ENCODE measurements at places on chromosomes 3 and 15. TPM values are rescaled to one million over a fixed set of nuclear protein-coding genes. Genes with fewer than 3 reads are reported as not detected.

Gene LRRIQ4
- total RNA-seq, result not detected

Gene THSD4
- total RNA-seq, result 144 TPM

DNA sequence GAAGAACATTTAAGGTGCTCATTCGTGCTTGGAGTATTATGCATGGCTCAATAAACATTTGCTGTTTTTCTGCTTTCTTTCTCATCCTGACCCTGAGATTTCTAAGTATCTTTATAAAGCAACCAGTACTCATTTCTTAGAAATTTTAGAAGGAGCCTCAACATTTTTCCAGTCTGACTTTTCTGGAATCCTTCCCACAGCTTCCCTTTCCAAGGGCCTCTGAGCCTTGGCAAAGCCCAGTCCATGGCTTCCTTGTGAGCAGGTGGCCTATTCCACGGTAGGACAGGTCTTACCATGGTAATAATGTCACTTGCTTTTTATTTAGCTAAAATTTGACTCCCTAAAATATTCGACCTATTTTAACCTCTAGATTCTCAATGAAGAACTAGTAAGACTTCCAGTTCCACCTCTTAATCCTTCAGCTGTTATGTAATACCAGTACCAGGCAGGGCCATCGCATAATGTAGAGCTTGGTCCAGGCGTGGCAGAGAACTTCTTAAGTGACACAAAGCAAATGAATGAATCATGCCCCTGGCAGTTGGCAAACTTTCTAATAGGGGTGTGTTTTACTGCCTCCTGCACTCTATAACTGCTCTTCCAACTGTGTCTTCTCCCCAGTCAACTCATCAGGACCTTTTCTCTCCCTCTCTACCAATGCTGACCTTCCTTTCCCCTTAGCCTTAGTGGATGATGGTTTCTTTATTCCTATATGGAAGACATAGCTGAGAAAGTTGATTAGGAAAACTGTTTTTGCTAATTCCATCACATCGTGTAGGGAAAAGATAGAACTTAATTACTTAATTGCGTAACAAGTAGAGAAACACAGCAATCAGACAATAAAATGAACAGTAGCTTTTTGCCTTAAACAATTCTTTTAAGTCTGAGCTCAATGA, 894 bp upstream of the TM4SF4 start:
- DNase-seq, result peak; percentile 40

DNA sequence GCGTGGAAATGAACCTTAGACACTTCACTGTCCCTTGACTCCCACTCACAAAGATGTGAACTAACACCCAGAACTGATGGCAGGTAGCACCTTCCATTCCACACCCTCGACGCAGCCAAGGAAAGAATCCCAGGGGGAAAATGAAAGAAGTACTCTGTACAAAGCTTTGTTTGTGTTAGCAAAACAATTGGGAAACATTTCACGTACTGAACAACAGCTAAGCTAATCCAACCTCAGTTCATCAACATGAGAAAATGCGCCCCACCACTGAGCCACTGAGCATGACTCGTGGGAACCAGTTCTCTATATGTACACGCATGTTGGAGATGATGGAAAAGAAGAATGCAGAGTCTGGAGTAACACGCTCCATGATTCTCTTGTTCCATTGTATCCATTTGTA, 32.0 kb downstream of the CORO2B start:
- no peak for DNase-seq

Gene CXCR6
- 8.7 TPM for total RNA-seq

DNA sequence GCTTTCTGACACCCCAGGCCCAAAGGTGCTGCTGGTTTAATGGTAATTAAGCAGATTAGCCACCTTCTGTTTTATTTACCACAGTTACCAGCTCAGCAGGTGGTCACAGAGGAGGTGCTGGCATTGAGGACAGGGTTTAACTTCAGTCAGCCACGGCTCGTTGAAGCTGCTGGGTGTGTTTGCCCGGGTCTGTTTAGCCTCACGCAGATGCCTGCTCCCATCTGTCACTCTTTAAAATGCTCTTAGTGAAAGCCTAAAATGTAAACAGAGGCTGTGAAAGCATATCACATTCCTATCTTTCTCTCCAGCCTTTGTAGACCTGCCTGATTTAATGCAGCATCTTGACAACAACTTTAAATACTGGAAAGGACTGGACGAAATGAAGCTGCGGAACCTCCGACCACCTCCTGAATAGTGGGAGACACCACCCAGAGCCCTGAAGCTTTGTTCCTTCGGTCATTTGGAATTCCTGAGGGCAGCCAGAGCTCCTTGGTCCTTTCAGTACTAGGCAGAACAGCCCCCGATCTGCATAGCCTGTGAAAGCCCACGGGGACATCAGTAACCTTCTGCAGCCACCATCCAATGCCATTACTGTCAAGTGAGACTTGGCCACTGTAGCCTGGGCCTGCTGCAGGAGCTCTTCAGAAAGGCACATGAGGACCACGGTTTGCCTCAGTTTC, 156.0 kb downstream of the PDE8A start:
- no peak for DNase-seq

DNA sequence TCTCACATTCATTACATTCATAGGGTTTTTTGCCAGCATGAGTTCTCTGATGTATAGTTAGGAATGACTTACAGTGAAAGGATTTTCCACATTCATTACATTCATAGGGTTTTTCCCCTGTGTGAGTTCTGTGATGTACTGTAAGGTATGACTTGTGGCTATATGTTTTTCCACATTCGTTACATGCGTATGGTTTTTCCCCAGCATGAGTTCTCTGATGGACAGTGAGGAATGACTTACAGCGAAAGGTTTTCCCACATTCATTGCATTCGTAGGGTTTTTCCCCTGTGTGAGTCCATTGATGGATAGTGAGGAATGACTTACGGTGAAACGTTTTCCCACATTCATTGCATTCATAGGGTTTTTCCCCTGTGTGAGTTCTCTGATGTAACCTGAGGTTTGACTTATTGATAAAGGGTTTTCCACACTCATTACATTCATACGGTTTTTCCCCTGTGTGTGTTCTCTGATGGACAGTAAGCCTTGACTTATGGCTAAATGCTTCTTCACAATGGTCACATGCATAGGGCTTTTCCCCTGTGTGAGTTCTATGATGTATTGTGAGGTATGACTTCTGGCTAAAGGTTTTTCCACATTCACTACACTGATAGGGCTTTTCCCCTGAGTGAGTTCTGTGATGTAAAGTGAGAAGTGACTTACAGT, 47.4 kb downstream of the ZNF717 start:
- DNase-seq, result no peak

Gene MUC4
- 0.29 TPM for total RNA-seq

- DNase-seq, result no peak
These were observed 463.6 kb downstream of the SHQ1 start for GRCh38 chr3:72384602-72385001.

DNA sequence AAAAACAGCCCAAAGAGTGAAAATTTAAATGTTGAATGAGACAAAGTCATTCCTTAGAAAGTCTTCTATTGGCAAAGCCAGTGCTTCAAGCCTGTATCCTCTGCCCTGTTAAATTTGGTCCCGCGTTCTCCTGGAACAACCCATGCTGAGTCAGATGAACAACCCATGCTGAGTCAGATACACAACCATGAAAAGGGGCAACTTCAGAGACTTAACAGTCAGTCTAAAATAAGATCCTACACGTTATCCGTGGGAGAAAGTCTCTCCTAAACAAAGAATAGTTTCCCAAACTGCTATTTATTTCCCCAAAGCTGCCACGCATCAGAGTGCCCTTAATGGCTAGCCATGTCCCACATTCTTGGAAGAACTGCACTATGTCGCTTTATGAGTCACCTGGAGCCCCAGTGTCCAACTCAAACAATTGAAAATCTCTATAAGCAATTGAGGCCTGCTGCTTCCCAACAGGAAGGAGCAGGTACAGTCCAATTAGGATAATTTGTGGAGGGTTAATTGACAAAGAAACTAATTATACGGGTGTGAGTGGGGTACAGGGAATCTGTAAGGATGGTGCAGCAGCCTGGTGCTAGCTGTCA, 66.1 kb downstream of the WHAMM start:
- DNase-seq, result no peak

GRCh38 chr15:91926908-91927270, 73.4 kb downstream of the SLCO3A1 start:
- DNase-seq, result no peak

DNA sequence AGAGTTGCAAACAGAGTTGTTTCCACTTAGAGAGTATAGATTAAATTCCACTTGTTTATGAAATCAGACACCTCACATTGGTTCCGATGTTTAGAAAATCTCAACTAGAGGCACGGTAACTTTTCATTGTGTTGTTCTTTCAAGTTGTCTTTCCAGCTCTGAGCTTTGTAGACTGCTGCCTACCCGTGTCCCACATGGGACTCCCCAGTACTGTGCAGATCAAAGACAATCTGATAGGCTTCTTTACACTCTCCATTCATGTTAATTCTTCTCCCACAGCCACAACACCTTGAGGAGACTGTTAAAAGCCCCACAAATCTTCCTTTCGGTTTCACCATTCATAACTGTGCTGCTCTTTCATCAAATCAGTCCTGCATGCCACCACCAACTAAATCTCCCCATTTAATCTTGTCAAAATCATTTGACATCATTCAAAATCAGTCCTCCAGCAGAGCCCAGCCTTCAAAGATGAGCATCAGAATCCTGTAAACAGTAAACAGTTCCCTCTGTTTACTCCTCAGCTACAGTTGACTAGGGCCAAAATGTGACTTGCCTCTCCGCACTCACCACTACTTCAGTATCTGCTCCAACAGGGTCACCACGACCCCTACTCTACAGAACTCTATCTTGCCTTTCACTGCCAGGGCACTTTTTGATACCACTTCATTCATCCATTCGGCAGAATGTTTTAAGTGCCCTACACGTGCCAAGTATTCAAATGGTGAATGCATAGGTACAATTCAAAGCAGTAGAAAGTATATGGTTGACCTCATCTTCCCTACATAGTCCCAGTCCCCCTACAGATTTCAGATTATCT, 8.3 kb downstream of the ANXA2 start:
- DNase-seq, result no peak

Gene MAPKAPK3
- total RNA-seq, result 25.6 TPM

DNA sequence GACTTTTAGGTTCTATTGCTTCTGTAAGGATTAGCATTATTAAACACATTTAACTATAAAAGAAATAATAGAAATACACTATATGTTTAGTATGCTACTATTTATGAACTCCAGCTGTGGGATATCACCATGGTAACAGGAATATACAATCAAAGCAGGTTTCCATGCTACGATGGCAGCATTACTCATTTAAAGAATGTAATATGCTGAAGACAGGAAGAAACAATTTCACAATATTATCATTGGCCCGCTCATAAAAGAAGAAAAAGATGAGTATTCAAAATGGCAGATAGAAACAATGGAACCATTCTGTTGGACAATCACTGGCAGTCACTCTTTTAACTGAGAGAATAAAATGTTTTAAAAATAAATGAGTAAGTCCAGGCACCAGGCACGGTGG, 153.4 kb downstream of the CBLB start:
- DNase-seq, result no peak

DNA sequence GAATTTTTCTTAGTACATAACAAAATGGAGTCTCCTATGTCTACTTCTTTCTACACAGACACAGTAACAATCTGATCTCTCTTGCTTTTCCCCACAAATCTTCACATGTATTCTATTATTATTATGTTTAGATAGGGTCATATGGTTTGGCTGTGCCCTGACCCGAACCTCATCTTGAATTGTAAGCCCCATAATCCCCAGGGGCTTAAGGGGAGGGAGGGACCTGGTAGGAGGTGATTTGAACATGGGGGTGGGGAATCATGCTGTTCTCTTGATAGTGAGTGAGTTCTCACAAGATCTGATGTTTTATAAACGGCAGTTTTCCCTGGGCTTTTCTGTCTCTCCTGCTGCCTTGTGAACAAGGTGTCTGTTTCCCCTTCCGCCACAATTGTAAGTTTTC, 86.7 kb upstream of the SELENOK start:
- no peak for DNase-seq

DNA sequence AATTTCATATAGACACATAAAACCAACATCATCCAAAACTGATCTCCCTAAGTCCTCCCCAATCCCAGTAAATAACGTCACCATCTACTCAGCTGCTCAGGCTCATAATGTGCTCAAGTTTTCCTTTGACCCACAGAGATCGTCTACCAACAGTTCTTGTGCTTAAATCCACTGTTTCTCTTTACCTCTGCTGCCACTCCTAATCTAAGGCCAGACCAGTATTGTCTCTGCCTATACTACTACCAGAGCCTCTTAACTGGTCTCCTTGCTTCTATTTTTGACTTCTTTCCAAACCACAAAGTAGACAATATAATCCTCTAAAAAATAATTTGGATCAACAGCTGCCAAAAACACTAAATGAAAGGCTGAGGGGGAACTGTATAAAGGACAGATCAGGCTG, 65.3 kb downstream of the CLASP2 start:
- no peak for DNase-seq

DNA sequence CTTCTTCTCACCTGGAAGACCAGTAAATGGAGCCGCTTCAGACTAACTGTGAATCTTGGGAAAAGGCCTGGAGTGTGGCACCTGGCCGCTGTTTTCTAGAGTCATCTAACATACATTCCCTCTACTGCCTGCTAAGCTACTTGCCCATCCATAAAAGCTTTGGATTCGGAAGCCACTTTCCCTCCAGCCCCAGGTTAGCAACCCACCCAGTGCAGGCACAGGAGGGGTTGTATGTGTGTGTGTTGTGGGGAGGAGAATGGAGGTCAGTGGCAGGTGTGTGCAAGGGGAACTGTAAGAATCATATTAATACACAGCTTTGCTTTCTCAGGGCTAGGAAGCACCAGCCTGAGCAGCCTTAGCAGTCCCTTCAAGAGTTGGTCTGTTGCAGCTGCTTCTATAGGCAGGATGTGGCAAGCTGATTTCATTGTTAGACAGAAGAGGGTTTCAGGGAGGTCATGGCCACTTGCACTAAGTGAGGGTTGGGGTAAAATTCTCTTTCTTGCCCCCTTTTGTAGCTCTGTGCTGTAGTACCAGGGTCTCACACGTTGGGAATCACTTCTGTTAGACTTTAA, 8.9 kb downstream of the NSUN3 start:
- no peak for DNase-seq

Gene ST3GAL6
- total RNA-seq, result 8.2 TPM

Gene DLEC1
- 2.8 TPM for total RNA-seq

GRCh38 chr15:58432401-58432800, 610 bp downstream of the LIPC start:
- DNase-seq, result no peak

DNA sequence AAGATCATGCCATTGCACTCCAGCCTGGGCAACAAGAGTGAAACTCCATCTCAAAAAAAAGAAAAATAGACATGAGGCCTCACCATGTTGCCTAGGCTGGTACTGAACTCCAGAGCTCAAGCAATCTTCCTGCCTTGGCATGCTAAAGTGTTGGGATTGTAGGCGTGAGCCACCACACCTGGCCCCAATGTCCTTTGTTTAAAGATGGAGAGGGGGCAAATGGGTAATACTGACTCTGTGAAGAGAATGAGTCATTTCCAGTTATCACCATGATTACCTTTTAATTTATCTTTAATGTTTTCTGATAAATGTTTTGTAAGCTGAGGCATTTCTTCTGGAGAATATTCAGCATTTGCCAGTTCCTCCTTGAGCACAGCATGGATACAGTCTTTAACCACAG, 2.2 kb downstream of the DYNLT2B start:
- DNase-seq, result no peak

- DNase-seq, result peak; percentile 51
These were observed 1.4 kb upstream of the NDUFAF3 start for GRCh38 chr3:49020330-49021212.

Data from uterus (tissue), 4 donors.